KBM-7 (cell line): ENCODE measurements at places on chromosomes 2 and 18.

DNA sequence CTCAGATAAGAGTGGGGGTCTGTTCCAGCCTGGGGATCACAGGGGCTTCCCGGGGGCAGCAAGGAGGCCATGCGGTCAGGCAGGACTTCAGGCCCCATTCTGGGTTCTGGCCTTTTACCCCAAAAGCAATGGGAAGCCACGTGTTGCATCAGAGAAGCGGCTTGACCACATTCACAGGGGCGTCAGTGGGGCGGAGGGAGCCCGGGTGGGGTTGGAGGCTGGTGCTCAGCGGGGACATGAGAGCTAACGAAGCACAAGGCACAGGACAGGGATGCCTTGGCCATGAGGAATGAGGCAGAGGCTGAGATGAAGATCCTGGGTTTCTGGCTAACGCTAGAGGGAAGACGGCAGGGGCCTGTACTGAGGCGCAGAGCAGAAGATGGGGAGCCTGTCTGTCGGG lies 6.1 kb downstream of the HJURP start:
- no peak for DNase-seq

DNA sequence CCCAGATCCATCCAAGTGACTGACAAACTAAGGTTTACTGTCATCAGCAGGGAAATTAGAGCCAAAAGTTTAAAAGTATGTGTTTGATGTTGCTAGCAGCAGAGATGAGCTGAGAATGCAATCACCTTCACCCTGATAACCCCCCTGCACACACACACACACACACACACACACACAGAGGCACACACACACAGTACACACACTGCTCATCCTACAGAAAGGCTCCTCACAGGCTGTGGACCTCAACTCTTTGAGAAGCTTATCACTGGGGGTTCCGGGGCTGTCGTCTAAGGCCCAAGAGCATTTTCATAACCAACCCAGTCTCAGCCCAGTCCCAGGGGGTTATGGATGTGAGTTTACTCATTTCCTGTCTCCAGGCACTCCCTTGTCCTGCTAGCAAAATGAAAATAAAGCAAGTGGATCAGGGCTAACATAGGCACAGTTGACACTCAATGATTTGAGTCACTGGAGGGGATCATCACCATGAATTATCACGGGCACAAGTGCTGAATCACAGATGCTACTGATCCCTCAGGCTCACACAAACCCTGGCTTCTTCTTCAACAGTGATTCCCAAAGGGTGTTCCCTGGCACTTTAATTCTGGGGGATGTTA lies 76.6 kb downstream of the ALK start:
- no peak for DNase-seq

DNA sequence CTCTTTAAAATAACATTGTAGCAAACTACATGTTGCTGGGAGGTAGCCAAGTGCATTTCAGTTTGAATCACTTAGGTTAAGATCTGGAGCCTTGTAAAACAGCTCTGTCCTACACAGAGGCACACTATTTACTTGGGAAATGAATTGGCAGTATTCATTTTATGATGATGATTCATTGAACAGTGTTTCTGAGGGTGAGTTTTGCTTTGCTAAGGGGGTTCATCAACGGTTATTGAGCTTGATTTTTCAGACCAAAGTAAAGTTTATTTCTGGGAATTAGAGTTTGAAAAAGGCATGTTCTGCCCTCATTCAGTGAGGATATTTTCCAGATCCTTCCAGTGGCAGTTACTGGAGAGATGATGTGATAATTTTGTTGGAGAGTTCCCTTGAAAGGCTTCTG lies 55.6 kb downstream of the CCDC85A start:
- DNase-seq, result no peak

GRCh38 chr18:48573632-48574283 lies 34.9 kb downstream of the CTIF start:
- DNase-seq, result no peak

DNA sequence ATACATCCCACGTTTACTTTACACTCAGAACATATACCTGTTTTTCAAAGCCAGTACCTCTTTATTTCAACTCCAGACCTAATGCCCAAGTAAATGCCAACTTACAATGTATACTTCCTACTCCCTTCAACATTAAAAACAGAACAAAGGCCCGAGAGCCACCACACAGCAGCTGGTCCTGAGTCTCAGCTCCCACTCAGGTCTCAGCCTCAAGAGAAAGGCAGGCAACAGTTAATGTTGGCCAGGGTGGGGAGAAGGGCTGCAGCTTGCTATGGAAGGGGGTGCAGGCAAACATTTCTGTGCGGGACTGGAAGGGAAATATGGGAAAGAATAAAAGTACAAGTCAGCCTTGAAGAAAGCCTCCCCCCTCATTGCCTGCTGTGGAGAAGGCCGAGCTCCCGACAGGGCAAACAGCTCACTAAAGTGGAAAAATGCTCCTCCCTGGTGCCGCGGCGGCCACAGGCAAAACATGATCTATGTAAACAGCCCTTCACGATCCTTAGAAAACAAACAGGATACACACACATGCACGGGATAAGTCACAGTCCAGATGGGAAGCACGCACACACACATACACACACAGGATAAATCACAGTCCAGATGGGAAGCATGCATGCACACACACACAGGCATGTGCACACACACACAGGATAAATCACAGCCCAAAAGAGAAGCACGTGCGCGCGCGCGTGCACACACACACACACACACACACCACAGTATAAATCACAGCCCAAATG lies 67.4 kb downstream of the ADNP2 start:
- no peak for DNase-seq
